ENCODE measurements at places on chromosomes 13 and 19. TPM values are rescaled to one million over a fixed set of nuclear protein-coding genes. Genes with fewer than 3 reads are reported as not detected.

Gene CEACAM3
- not detected for total RNA-seq

DNA sequence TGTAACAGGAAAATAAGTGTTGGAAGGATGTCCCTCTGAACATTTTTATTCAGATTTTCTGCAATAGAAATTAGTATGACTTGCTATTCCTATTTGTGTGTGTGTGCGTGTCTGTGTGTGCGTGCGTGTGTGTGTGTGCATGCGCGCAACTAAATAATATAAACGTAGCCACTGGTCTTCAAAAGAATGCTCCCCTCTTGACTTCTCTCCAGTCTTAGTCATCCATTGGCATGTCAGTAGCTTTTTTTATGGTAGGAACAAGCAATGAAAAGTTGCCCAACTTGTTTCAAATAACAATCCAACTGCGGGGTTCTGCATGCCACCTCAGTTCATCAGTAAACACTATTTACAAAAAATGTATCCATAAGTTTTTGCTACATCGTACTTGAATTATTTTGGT is 249.6 kb downstream of the GPC6 start:
- DNase-seq = no peak

DNA sequence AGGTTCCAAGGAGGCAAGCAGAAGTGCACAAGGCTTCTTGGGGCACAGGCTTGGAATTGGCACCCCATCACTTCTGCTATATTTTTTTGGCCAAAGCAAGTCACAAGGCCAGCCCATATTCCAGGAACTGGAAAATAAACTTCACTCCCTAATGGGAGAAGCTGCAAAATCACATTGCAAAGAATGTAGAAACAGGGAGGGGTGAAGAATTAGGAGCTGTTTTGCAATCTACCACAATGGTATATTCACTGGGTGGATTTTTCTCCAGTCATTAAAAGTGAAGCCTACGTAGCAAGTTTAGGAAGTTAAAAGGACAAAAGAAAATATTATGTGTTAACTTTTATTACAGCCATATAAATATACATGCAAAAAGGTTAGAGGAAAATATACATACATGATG is 464.8 kb downstream of the COG6 start:
- no peak for DNase-seq

DNA sequence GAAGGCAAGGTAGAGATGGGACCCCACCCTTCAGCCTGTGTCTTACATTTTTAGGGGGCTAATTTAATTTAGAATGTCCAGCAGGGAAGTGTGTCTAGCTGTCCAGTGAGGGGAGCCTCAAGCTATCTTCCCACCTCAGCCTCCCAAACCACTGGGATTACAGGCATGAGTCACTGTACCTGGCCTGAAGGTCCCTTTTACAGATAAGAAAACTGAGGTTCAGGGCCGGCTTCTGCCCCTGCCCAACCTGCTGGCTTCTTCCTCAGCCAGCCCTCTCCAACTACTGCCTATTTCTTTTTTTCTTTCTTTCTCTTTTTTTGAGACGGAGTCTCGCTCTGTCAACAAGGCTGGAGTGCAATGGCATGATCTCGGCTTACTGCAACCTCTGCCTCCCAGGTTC is 19.4 kb upstream of the HOMER3 start:
- no peak for DNase-seq

GRCh38 chr13:36345438-36346221 is 564 bp downstream of the SPART start:
- DNase-seq = peak; percentile 72

GRCh38 chr13:38856065-38856464 is 134.6 kb downstream of the STOML3 start:
- no peak for DNase-seq

- no peak for DNase-seq
Measured at GRCh38 chr13:50219743-50220142, 204.5 kb downstream of the KCNRG start.

DNA sequence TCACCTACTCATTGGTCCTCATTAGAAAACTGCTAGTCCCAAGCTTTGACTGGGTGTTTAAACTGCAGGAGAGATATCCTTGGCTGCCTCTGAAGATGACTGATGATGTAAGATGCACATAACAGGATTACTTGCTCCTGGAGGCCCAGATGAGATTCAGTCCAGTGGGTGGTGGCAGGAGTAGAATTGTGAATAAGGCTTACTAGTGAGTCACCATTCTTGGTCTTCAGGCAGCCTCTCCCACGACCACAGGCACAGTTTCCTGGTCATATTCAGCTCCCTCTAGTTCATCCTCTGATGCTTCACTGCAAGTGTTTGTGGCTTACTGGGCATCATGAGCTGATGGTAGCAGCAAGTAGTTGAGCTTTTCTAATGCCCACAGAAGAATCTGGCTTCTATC is 12.1 kb downstream of the SERTM1 start:
- DNase-seq = no peak

DNA sequence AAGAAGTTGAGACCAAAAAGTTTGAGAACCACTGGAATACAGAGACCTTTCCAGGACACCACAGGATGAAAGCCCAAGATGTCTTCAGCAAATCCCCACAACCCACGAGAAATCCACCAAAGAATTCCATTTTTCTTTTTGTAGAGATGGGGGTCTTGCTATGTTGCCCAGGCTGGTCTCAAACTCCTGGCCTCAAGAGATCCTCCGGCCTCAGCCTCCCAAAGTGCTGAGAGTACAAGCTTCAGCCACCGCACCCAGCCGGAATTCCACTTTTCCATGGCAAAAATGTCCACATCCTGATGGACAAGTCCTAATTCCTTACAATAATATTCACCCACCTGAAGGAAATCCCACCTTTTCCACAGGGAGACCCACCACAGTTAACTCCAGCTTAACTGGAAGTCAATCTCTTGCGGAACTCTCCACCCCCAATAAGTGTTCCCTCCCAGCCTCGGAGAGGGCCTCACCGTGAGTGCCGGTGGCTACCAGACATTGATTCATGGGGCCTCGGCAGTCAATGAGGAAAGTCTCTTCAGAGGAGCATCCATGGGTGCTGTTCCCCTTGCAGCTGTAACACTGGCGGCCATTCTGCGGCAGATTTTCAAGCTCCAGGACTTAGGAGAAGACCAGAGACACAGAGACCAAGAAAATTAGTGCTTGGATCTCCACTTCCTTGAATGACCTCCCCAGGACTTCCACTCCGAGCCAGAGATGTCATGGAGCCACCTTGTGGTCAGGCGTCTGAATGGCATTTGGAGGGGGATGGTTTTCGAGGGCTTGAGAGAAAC is 12.3 kb upstream of the CADM4 start:
- peak; percentile 52 for DNase-seq

Gene FUT2
- total RNA-seq = not detected

Gene NTF4
- total RNA-seq = not detected

Gene MBD3L2
- not detected for total RNA-seq

Gene DMRTC2
- total RNA-seq = not detected

- DNase-seq = no peak
Measured at GRCh38 chr19:6058518-6059201, 51.6 kb downstream of the RFX2 start.

GRCh38 chr13:95083758-95084157 is 217.5 kb downstream of the ABCC4 start:
- DNase-seq = no peak

DNA sequence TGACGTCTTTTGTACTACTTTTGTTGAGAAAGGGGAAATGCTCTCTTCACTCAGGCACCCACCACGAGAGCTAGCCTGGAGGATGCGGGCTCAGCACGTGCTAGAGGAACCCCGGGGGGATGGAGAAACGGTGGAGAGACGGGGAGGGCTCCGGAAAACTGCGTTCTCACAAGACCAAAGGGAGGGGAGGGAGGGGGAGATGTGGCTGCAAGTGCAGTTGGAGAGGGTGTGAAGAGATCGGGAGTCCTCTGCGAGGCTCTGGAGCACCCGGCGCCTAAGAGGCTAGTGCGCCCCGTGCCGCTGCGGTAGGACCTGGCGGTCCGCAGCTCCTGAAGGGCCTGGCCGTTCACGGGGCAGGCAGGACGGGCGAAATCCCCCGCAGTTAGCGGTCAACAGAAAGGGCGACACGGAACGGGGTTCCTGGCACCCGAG is 43.4 kb upstream of the XPO4 start:
- DNase-seq = no peak

DNA sequence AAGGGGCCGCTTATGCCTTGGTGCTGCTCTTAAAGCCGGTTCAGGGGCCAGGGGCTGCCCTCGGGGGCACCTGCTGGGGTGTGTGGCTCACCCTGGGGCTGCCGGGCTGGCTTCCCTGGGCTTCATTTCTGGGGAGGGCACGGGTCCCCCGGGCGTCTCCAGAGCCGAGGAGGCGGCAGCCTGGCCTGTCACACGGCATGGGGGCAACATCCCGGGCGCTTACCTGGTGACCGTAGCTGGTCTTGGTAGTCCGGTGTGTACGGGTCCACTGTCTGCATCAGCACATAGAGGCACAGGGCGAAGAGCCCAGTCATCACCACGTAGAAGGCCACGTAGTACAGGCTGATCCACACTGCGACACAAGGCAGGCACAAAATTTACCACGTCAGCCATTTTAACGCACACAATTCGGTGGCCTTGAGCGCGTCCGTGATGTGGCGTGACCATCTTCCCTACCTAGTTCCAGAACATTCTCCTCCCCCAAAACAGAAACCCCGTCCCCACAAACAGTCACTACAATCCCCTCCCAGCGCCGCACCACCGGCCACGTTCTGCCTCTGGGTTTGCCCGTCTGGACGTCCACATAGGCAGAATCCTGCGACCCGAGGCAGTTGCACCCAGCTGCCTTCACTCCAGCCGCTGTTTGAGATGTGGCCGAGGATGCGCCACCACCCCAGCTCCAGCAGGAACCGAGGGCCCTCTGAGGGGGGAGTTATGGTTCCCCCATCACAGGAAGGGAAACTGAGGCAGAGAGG is 3.2 kb downstream of the ATP4B start:
- DNase-seq = no peak

DNA sequence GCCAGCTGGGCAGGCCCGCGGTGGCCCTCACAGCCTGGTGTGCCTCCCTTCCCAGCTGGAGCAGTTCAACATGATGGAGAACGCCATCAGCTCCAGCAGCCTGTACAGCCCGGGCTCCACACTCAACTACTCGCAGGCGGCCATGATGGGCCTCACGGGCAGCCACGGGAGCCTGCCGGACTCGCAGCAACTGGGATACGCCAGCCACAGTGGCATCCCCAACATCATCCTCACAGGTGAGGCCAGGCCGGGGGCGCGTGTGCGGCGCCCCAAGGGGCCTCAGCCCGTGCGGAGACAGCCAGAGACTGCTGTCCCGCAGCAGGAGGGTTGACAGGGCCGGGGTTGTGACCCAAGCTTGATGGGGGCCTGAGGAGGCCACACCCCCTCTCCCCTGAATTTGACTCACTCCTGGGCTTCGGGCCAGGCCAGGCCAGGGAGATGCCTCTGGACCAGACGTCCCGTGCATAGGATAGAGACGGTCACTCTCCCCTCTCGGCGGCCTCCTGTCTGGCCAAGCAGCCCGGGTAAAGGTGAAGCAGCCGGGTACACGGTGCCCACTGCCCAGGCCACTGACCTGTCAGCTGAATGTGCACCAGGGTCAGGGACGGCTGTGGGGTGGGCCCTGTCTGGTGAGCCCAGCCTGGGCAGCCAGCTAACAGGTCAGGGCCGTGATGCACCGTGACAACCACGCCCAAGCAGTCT is 15.4 kb downstream of the COMP start:
- no peak for DNase-seq

DNA sequence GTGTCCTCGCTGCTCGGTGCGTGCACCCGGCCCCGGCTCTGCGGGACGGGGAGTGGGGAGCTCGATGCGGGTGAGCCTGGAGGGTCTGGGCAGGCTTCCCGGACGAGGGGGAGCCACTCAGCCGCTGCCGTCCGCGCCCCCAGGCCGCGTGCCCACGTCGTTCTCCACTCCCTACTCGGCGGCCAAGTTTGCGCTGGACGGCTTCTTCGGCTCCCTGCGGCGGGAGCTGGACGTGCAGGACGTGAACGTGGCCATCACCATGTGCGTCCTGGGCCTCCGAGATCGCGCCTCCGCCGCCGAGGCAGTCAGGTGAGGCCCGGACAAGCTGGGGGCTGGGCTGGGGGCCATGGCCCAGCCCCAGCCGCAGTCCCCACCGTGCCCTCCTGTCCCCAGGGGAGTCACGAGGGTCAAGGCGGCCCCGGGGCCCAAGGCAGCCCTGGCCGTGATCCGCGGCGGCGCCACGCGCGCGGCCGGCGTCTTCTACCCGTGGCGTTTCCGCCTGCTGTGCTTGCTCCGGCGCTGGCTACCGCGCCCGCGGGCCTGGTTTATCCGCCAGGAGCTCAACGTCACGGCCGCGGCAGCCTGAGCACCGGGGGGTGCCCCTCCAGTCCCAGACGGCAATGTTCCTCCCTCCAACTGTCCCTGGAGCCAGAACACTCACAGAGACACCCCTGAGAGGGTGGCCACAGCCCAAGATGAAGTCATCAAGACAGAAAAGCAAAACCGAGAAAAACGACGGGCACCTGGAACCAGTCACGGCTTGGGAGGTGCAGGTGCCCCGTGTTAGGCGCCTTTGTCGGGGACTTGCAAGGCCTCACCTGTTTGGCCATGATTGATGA is 2.5 kb upstream of the RPL36 start:
- no peak for DNase-seq

- DNase-seq = no peak
Measured at GRCh38 chr13:79604752-79605151, 123.8 kb downstream of the NDFIP2 start.

GRCh38 chr19:48403606-48404005 is 10.1 kb downstream of the GRIN2D start:
- no peak for DNase-seq

Gene ETV2
- total RNA-seq = not detected

DNA sequence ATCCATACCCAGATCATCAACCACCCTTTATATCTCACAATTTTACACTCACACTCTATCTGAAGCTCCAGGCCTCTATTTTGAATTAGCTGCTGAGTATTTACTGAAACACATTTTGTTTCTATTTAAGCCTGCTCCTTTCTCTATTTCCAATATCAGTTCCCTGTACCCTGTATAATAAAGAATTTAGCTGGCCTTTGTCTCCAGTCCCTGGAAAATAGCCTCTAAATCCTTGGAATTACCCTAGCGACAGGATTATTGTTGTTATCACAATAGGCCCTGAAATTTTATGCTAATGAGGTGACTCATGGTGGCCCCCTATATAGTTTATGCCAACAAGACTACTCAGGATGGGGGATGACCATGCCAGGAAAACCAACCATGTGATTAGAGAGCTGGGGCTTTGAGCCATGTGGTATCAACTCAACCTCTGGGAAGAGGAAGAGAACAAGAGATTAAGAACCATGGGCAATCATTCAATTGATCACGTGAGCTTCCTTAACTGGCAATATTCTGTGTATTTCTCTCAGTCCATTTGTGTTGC is 72.7 kb downstream of the KATNAL1 start:
- no peak for DNase-seq

GRCh38 chr19:39372047-39372802 is 18.7 kb downstream of the PAF1 start:
- no peak for DNase-seq
